Left ventricle myocardium superior (tissue), 1 donor: ENCODE measurements at places on chromosomes 5 and 9.

DNA sequence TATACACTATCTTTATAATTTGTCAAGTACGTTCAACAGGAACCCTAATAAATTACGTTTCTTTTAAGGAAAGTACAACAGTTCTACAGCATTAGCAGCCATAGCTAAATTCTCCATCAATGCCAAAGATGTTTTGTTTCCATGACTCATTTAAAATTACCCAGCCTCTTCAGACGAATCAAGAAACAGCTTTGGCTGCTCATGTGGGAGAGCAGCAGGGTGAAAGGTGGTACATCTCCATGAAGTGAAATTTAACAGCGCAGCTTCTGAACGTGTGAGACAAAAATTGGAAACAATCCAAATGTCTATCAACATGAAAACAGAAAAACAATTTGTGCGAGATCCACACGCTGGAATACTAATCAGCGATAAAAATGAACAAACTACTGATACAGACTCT is 327.3 kb upstream of the CDH6 start:
- no peak for DNase-seq

DNA sequence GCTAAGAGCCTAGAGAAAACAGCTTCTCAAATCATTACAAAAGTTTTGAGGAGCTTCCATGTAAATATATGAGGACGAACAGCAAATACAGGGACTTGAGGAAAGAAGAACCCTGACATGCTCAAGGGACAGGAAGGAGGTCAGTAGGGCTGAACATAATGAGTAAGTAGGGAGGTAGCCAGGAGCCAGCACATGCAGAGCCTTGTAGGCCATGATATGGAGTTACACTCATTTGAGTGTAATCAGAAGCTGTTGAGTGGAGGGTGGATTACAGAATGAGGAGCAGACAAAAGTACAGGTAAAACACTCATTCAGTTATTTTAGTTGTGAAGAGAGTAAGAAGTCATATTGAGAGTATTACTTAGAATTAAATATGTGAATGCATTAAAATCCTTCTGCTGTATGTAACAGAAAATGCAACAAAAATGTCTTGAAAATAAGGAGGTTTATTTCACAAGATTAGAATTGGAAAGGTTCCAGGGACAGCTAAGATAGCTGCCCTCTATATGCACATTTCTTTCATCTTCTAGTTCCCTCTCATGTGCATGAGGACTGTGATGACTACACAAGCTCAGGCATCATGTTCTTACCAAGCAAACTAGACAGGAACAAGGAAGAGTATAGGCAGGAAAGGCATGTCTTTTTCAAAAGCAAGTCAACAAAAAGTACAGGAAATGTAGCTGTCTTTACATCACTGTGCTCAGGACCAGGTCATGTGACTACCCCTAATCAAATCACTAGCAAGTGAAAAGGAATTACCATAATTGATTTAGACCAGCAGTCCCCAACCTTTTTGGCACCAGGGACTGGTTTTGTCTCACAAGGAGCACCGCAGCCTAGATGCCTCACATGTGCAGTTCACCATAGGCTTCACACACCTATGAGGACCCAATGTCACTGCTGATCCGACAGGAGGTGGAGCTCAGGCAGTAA is 87.2 kb downstream of the TMEM232 start:
- peak; percentile 12 for DNase-seq

DNA sequence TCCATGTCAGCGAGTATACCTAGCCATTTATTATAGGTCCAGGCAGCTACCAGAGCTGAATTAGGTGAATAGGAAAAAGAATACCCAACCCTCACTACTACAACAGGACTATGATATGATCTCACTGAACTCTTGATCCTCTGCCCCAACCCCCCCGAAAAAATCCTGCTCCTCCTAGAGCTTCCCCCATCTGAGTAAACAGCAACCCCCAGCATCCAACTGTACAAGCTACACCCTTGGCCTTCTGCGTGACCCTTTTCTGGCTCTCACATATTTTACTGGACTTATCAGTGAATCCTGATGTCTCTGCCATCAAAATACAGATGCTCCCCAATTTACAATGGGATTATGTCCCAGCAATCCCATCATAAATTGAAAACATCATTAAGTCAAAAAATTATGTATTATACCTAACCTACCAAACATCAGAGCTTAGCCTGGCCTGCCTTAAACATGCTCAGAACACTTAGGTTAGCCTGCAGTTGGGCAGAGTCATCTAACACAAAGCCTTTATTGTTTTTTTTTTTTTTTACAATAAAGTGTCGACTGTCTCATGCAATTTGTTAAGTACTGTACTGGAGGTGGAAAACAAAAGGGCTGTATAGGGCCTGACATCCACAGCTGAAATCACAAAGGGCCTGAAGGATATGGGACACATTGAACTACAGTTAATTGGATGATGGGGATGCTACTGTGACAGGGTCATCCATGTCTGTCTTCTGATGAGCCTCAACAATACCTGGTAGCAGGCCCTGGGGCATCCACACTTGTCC is 128.9 kb upstream of the ERCC6L2 start:
- no peak for DNase-seq

- DNase-seq: peak; percentile 87
Observed at GRCh38 chr9:92634712-92635605, 35.0 kb downstream of the IPPK start.

- DNase-seq: no peak
Observed at GRCh38 chr9:6869081-6869948, 111.5 kb downstream of the KDM4C start.

- DNase-seq: no peak
Observed at GRCh38 chr9:32010322-32010721, 374.1 kb upstream of the ACO1 start.

GRCh38 chr9:35810122-35810521 is 1.9 kb downstream of the SPAG8 start:
- no peak for DNase-seq

DNA sequence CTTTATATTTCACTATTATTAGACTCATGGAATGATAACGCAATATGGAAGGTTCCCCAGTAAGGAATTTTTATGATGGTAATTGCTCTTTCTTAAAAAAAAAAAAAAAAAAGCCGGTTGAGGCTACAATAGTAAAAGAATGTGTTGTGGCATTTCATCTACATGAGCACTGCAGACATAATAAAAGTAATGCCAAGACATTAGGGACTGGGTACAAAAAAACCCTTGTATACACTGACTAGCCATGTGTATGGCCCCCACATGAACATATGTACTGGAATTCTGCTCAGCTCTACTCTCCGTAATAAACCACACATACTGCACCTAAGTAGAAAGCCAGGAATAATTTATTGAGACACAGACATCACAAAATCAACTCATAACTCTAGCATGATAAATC is 218.4 kb downstream of the ADAMTS6 start:
- DNase-seq: no peak

DNA sequence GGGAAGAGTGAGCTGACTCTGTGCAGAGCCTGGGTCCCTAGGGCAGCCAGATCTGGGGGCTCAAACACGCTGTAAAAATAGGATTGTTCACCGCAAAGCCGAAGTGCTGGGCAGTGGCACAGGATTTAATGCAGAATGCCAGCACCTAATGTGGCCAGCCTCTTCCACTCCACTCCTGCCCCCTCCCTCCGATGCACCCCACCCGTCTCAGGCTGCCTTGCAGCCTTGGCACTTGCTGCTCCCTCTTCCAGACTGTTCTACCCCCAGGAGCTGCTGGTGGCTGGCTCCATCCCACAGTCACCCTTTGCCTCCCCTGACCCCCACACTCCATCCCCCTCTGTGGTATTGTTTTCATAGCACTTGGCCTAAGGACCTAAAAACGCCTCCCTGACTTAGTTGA is 86.2 kb downstream of the SEMA4D start:
- DNase-seq: no peak

- no peak for DNase-seq
Observed at GRCh38 chr5:78647351-78647818, 1.2 kb downstream of the LHFPL2 start.

GRCh38 chr9:2459756-2460155 is 161.8 kb upstream of the VLDLR start:
- DNase-seq: no peak

GRCh38 chr5:173680660-173681242 is 64.3 kb upstream of the BOD1 start:
- no peak for DNase-seq

GRCh38 chr5:44385291-44385900 is 3.8 kb downstream of the FGF10 start:
- DNase-seq: no peak

- DNase-seq: no peak
Observed at GRCh38 chr9:122016309-122016708, 76.8 kb downstream of the TTLL11 start.

DNA sequence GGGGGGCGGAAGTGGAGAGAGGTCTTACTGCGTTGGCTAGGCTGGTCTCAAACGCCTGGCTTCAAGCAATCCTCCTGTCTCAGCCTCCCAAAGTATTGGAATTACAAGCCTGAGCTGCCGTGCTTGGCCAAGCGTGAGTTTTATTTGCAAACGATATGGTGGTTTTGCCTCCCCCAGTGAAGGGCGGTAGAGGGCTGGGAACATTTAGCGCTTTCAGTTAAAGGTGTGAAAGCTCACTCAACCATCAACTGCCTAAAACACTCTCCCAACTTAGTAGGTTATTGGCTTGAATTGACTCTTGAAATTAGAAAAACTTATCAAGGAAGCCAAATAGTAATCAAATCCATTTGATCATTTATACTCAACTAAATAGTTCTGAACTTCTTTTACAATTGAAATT is 156.3 kb downstream of the ESM1 start:
- DNase-seq: no peak
